ENCODE measurements at places on chromosomes 6 and 20.

- DNase-seq, result no peak
Measured at GRCh38 chr6:24436979-24437378, 34.2 kb downstream of the MRS2 start.

DNA sequence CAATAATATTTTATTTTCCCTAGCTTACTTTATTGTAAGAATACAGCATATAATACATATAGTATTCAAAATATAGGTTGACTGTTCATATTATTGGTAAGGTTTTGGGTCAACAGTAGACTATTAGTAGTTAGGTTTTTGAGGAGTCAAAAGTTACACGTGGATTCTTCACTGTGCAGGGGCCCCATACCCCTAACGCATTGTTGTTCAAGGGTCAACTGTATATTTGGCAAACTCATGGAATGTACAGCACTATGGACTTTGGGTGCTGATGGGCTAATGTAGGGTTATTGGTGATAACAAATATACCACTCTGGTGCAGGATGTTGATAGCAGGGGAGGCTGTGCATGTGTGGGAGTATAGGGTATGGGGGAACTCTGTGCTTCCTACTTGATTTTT, 397.2 kb downstream of the BCKDHB start:
- no peak for DNase-seq

DNA sequence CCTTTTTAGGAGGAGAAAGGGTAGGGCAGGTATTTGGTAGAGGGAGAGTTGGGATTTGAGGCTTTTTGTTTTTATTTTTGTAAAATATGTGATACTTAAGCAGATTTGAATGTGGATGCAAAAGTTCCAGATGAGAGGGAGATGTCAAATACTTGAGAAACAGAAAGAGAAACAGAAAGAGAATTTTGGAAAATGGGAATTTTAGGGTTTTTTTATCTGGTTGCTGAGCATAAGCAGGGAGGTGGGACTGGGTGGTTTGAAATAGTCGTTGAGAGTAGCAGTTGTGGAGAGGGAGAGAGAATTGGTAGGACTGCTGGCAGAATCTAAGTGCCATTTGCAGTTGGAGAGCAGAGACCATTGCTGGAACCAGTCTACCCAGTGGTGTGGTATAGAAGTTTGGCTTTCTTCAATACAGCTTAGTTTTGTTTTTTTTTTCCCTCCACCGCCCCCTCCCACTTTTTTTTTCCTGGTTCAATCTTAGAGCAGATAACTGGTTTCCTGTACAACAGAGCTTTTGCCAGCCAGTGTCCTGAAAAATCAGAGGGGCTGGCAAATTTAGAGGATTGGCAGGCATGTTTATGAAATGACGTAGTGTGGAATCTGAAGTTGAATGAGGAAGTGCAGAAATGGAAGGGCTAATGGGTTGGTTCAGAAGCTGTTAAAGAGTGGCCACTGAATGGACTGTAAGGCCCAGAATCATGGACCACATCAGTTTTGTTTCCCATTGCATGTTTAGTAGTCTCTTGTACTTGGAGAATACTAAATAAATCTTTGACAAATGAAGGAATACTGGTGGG, 68.7 kb downstream of the ATRN start:
- no peak for DNase-seq

GRCh38 chr20:62482146-62482809, 6.5 kb upstream of the GATA5 start:
- no peak for DNase-seq

DNA sequence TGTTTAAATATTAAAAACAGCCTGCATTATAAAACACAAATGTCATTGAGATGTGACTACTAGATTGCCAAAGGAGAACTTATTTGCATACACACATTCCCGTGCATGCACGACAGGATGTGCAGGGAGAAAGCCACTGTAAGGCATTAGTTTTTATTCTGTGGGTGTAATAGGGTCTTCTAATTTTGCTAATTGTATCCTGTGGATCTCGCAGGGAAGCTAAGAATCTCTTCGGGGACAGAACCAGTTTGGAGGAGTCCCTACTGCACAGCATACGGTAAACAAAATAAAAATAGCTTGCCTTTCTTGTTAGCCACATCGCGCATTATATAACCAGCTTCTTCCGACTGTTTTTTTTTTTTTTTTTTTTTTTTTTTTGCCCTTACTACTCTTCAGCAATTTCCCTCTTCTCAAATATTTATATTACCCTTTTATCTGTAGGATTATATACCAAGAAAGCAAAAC, 2.0 kb downstream of the ATXN1 start:
- no peak for DNase-seq

GRCh38 chr6:55003719-55004430, 157.3 kb downstream of the FAM83B start:
- no peak for DNase-seq

- no peak for DNase-seq
Measured at GRCh38 chr6:101422811-101423210, 29.3 kb downstream of the GRIK2 start.

GRCh38 chr6:148142821-148143220, 199.8 kb upstream of the SASH1 start:
- DNase-seq, result no peak

GRCh38 chr20:19765913-19766312, 7.9 kb downstream of the RIN2 start:
- no peak for DNase-seq

GRCh38 chr20:54606380-54606779, 131.0 kb downstream of the DOK5 start:
- DNase-seq, result no peak

DNA sequence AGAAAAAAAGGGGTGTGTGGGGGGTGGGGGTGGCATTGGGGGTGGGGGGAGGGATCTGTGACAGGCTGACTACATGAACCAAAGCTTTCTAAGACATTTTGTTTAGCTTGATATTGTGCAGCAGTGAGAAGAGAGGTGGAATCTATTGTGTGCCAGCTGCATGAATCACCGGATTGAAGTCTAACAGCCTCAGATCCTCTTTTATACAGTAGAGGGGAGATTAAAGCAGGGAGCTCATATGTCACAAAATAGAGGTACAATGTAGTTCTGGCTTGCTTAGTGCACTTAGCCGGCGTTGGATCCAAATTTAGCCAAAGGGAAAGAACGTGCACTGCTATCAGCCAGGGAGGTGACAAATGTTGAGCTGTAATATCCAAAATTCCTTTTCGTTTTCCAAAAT, 404.2 kb upstream of the CITED2 start:
- peak; percentile 70 for DNase-seq

GRCh38 chr20:1652960-1653359, 4.6 kb downstream of the SIRPG start:
- no peak for DNase-seq

- no peak for DNase-seq
Measured at GRCh38 chr6:159376516-159377158, 207.4 kb downstream of the FNDC1 start.

DNA sequence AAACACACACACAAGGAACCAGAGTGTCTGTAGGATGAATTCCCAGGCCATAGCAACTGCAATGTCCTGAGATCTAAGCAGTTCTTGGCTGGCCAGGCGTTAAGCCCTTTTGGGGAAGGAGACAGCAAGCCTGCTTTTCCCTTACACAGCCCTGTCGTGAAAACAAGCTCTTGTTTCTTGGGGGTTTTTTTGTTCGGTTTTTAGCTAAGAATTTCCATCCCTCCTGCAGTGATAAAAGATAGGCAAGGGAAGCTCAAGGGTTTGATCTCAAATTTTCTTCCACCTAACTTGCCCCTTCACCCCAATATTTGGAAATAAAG, 1.5 kb downstream of the TNFRSF21 start:
- no peak for DNase-seq

Data from NCI-H146 (cell line).